Stimulated activated CD8-positive, alpha-beta memory T cell treated with anti-CD3 and anti-CD28 coated beads, Interleukin-4, amount 100 ng/mL, for 1 hour (primary cell): ENCODE measurements at places on chromosomes 2 and 18.

- no peak for DNase-seq
Measured at GRCh38 chr2:171166328-171166983, 5.8 kb upstream of the TLK1 start.

DNA sequence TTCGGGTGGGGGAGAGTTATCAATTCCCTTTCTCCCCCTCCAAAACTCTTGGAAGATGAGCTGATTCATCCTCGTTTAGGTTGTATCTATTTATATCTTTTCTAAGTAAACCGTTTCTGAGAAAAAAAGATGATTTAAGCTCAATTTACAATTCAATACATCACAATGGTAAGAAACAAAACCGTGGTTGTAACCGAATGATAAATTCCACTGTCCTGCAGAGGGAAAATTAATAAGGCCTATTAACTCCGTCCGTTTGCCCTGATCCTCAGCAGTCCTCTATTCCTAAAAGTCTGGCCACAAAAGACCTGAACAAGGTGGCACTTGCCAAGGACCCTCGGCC is 286.2 kb downstream of the TCF4 start:
- no peak for DNase-seq

- DNase-seq: no peak
Measured at GRCh38 chr2:168039881-168040280, 207.5 kb downstream of the STK39 start.

DNA sequence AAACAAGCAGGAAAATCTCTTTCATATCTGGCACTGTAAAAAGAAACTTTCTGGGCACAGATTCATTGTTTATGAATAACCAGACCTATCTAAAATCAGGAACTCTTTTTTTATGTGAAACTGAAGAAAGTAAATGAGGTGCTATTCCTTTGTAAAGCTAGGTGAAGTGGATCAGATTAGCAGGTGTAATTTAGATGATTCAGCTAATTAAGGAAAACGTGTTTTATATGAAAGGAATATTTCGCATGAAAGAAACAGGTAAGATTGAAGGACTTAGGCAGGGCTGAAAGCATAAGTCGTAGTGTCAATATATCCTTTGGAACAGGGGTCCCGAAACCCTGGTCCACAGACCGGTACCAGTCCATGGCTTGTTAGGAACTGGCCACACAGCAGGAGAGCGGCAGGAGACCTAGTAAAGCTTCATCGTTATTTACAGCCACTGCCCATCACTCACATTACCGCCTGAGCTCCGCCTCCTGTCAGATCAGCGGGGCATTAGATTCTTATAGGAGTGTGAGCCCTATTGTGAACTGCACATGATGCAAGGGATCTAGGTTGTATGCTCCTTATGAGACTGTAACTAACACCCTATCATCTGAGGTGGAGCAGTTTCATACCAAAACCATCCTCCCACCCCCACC is 20.3 kb upstream of the XIRP2 start:
- no peak for DNase-seq

DNA sequence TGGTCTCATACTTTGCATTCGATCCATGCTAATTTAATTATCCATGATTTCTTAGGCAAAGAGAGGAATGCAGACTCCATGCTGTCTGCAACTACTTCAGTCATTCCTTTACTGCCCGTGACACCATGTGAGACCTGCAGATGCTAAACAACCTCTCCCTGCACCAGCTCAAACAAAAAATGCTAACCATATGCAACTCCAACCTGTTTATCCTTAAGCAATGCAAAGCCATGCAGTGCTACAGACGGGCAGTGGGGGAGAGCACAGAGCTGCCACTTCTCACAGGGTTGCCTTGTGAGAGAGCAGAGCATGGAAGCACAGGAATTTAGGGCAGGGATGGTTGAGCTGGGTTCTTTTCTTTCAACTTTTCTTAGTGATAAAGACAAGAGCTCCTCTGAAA is 74.9 kb upstream of the KLHL14 start:
- DNase-seq: no peak

- DNase-seq: no peak
Measured at GRCh38 chr2:128389388-128390086, 70.9 kb upstream of the HS6ST1 start.

DNA sequence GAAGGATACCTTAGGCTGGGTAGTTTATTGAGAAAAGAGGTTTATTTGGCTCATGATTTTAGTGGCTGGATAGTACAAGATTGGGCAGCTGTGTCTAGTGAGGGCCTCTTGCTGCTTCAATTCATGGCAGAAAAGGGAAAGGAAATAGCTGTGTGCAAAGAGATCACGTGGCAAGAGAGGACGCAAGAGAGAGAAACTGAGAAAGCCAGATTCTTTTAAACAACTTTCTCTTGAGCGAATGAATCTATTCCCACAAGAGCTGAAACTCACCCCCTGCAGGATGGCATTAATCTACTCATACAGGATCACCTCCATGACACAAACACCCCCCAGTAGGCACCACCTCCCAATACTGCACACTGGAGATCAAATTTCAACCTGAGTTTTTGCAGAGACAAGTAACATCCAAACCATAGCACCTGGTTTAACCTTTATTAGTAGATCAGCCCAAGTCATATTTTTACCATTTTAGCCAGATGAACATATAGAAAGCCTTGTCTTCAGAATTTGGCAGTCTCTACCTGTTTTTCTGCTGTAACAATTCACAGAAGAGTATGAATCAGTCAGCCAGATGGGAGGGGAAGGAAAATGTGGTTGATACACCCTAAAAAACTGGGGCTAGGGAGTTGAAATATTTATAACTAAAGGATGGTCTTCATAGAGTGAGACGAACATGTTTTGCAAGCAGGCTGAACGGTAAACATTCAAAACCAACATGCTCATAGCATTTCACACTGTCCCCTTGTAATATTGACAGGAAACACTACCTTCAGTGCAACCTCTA is 73.9 kb upstream of the NCKAP5 start:
- no peak for DNase-seq

GRCh38 chr2:129055824-129056223 is 737.2 kb upstream of the HS6ST1 start:
- no peak for DNase-seq
